ENCODE measurements at places on chromosomes 16 and 17.

GRCh38 chr16:76370344-76370743, 93.1 kb downstream of the CNTNAP4 start:
- no peak for DNase-seq

DNA sequence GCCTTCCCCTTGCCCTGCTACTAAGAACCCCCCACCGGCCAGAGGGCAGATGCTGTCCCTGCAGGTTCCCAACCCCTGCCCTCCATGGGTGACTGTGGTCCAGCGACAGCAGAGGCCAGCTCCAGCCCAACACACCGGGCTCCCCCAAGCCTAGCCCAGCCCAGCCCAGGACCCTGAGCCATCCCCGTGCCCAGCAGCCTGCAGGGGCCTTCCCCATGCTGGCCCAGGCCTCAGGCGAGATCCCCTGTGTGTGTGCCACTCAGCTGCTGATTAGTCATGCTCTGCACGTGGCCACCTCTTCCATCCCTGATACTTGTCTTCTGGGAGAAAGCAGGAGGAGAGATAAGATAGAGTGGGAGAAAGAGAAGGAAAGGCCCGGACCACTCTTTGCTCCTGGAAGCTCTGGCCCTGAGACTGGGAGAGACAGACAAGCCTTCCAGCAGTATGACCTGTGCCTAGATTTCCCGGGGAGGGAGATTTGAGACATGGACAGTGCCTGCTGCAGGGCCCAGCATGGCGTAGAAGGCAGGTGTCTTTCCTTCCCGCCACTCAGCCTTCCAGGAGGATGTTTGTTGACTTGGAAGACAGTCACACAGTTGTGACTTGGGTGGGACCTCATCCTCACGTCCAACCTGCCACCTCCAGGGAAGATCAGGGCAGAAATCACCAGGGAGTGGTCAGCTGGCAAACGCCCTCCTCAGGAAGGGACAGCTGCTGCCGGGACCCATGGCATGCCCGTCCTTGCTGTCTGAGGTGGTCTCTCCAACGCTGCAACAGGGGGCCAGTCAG, 41.3 kb upstream of the RASD1 start:
- DNase-seq, result no peak

DNA sequence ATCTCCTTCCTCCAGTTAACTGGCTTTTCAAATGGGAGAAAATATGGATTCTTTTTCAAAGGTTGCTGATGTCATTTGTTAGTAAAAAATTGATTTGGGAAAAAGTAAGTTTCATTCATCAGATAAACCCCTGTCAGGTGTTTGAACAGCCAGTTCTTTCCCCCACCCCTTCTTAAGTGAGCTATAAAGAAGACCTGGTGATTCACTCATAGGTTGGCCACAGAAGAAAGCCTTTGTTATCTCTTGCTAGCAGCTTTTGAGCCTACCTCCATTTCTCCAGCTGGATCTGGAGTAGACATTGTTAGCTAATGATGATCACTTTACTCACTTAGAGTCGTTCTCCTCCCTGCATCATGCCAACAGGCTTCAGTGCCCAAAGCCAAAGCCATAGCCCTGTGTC, 63.0 kb downstream of the NLK start:
- DNase-seq, result no peak

DNA sequence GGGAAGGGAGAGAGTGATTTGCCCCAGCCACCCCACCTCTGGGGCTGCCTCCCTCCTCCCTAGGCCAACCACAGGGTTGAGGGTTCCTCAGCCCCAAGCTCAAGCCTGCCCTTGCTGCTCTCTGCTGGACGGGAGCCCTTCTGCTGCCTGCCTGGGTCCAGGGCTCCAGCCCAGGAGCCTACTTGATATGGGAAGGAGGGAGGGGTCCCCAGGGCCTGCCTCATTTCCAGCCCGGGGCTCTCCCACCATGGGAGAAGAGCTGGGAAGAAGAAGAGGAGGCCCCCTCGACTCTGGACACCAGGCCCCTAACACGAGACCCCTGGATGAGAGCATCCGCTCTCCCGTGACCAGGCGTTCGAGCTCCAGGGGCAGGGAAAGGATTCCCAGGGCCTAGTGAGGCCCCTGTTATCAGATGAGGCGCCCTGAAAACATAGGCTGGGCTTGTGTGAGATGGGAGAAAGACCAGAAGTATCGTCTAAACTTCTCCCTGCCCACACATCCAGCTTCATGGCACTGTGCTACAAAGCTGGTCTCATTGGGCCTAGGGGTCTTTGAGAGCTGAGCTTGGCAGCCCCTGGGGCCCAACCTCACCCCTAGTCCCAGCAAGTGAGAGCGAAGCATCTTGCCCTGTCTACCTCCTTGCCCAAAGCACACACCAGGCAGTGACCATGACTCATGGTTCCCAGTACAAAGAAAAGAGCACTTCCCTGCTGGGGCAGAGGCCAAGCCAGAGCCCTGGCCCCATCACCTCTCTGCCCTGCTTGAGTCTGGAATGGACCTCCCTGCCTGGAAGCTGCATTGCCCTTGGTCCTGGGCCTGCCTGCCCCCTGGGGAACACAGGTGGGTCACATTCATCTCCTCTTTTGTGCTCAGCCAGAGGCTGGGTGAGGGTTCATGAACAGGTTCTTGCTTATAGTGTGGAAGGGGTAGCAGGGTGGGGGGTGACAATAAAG, 987 bp downstream of the SLC16A5 start:
- DNase-seq, result no peak

DNA sequence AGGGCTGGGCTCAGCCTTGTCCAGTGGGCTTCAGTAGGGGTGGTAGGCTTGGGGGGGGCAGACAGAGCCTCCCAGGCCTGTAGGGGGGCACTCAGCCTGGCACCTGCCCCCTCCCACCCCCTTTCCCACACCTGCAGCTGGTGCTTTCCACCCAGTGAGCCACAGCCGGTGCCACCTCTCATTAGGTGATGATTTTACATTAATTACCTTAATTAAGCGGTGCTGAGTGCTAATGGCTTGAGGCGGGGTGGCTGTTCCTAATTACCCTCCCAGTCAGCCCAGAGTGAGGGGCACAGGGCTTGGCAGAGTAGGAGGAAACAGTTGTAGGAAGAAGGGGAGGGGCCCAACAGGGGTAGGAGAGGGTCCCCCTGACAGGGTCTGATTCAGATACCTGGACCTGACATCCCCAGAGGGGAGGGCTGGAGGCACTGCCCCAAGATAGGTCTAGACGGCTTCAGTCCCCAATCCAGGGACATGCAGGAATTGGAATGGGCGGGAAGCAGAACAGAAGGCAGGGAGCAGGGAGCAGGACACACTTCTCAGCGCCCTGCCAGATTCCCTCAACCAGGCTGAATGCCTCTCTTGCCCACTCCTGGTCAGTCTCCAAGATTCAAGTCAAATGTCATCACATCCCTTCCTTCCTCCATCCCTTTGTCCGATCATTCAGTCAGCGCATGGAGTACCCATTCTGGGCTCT, 26.5 kb upstream of the PHF12 start:
- no peak for DNase-seq

DNA sequence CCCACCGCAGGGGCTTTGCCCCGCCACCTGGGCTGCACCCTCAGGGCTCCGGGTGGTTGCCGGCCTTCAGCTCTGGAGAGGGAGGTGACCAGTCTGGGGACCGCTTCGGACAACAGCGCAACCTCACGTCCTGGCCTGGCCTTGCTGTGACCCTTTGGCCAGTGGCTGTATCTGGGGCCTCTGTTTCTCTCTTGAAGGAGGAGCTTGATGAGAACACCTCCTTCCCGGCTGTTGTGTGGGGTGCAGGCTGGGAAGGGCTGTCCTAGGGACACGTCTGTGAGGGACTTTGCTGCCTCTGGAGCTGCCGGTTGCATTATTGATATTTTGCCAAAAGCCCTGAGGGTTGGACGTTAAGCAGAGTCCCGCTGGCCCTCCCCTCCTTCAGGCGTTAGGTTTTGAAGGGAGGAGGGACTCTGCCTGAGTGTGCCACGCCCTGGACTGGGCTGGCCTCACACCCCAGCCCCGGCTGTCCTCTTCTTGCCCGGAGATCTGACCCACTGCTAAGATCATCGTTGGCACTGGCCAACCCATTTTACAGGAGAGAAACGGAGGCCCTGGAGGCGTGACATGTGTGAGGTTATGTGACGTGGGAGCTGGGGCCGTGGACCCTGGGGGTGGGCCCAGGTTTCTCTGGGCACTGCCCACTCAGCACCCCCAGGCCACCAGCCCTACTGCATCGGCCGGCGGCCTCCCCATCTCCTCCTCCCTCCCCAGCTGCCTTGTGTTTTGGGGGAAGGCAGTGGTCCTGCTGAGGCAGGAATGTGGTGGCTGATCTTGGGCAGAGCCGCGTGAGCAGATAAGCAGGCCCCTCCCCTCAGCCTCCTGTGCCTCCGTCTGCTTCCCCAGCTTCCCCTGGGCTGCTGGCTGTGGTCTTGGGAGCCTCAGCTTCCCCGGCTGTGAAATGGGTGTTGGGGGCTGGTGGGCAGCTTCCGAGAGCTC, 8.5 kb downstream of the ZFPM1 start:
- DNase-seq, result no peak

DNA sequence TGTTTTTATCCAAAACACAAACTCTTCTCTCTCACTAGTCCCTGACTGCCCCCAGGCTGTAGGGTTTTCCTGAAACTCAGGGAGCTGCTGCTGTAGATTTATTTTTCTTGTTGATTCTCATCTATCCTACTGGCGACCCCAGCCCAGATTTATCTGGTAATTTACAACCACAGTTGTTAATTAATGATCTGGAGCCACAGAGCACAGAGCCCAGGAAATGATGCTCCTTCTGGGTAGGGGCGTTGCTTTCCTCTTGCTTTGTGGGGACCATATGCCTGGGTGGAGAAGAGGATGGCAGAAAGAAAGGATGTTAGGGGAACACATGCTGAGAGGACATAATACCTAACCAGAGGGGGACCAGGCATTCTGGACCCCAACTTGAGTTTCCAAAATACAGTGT, 7.4 kb upstream of the ETV4 start:
- no peak for DNase-seq

GRCh38 chr16:19348578-19349315, 63.2 kb downstream of the CLEC19A start:
- DNase-seq, result no peak

GRCh38 chr16:64417711-64418227, 704.1 kb downstream of the CDH11 start:
- no peak for DNase-seq

DNA sequence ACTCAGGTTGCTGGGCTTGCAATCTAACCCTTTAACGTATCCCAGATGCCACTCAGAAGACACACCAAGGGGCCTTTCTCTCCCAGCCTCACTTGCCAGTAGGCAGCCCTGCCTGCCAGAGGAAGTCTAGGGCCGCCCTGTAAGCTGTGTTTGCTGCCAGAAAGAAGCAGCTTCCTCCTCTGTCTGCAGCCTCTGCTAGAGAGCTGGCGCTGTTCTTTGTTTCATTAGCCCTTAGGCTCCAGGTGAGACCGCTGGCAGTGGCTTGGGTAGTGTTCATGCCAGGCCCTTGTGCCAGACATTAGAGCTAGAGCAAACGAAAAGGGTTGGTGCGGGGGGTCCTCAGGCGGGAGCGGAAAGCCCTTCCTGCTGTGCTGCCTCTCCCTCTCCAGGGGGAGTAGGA, 8.9 kb downstream of the CTRL start:
- no peak for DNase-seq

GRCh38 chr16:68356249-68356918, 45.6 kb downstream of the PRMT7 start:
- no peak for DNase-seq

GRCh38 chr17:42830971-42831370, 2.2 kb upstream of the PSME3 start:
- no peak for DNase-seq

DNA sequence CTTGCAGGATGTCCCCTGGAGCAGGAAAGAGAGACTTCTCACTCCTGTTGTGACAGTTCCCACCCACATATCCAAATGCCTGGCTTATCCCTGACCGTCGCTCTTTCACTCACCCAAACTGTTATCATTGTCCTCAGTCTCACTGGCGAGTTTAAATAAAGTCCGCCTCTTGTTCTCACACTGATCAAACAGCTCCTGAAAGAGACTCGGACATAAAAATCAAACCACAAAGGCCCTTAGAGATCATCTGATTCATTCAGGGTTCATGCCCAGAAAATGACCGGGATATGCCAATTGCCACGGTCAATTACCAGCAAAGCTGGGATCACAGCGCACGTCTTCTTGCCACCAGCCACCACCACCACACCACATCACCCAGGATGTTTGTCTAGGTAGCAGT, 19.9 kb downstream of the GGA3 start:
- DNase-seq, result no peak

DNA sequence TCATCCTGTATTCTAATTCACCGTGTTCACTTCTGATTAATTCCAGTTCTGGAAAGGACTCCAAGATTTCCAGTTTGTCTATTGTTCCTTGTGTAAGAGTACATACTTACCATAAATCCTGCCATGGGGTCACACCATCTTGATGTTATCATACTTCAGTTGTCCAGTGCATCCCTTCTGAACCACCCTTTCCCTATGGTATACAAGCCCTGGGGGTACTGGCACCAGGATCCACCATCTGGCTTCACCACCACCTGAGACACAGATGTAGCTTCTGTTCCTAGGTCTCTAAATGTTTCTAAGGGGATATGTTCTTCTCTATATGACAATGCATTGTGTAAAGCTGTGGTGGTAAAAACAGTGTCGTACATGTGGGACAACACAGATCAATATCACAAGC, 21.2 kb downstream of the SGF29 start:
- DNase-seq, result no peak

DNA sequence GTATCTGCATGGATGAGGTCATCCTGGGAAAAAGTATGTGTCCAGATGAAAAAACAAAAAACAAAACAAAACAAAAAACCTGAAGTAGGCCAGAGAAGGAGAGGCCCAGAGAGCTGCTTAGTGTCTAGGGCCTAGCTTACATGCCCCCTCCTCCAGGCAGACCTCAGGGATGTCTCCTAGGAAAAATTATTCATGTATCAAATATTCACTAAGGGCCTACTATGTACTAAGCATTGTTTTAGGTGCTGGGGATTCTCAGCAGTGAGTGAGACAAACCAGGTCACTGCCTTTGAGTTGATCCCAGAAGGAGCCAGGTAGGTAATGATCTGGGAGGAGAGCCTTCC, 49.5 kb downstream of the IRX6 start:
- DNase-seq, result no peak

DNA sequence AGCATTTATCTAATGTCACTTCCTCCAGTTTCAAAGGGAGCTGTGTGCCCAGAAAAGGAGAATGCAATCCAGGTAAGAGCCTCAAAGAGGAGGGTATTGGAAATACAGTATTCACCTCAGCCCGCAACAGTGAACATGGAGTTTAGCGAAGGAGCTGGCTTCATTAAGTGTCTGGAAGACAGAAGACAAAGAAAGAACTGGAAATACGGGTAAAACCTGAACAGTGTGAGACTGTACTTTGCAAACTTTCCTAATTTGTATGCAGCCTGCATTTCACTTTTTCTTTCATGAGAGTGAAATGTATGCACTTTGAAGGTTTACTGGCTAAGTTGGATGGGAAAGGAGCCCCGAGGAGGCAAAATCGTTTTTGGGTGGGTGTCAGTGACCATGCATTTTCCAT, 478.4 kb downstream of the HS3ST3B1 start:
- DNase-seq, result no peak

DNA sequence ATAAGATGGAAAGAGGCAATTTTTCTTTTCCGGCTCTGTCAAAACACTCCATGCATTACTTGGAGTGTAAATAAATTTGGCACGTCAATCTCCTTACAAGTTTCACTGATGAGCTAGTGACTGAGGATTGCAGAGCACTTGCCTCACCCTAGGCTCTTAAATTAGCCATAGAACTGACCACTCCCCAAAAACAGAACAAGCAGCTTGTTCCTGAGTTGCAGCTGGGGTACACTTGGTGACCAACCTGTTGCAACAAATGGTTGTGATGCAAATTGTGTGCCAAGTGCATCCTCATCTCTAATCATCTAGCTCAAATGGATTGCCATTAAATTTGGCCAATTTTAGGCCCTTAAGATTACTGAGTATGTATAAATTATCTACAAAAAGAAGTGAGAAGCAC, 67.0 kb downstream of the CACNG1 start:
- DNase-seq, result no peak
